ENCODE measurements at places on chromosomes 13 and 19.
A peak's percentile ranks its signal among the peaks of the same experiment; 100 is the strongest.

DNA sequence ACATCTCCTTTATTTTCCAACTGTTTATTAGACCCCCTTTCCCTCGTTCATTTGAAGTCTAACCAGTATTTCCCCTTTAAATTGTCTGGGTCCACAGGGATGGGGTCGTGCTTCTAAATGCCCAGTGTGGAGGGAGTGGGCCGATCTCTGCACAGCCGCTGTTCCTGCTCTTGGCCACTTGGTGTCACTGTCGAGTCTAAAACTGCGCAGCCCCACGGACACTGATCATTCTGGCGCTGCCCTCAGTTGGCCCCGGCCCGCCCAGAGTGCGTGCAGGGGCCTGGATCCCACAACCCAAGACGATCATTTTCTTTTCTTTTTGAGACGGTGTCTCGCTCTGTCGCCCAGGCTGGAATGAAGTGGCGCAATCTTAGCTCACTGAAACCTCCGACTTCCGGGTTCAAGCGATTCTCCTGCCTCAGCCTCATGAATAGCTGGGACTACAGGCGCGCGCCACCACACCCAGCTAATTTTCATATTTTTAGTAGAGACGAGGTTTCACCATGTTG lies 12.0 kb downstream of the WDR88 start:
- DNase-seq, result peak; percentile 80

- no peak for DNase-seq
Observed at GRCh38 chr13:99867535-99868257, 103.9 kb downstream of the ZIC5 start.

GRCh38 chr13:26677156-26677555 lies 83.4 kb downstream of the GPR12 start:
- DNase-seq, result no peak

- DNase-seq, result no peak
Observed at GRCh38 chr19:19059837-19060611, 3.8 kb upstream of the SLC25A42 start.

DNA sequence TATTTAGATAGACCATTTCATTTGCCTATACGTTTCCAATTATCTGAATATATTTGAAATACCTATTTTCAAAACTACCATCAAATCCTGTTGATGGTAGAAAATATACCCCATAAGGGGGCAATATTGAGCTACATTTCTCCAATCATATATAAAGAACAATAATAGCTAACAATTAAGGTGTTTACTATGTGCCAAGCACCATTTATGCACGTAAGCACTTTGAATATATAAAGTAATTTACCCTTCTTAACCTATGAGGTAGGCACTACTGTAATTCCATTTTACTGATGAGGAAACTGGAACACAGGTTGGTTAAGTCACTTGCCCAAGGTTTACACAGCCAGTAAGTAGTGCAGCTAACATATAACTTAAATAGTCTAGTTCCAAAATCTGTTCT lies 79.2 kb downstream of the UBL3 start:
- DNase-seq, result no peak

DNA sequence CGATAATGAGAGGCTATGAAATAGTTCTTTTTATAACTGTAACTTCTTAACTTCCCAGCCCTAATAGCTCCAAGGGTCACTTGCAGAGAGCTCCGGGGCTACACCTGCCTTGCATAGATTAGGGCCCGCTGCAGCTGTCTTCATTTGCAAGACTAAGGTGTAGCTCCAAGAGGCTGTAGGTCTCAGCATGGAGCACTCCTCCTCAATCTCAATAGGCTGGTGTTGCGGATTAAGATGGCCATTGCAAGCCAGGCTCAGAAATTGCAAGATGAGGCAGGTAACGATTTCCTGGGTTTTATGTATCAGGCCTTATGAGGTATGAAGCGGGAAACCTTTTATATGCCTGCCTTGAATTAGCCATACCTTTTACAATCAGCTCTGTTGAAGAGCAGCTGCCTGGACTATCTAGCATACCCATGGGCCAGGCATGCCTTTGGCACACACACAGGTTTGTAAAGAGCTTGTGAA lies 185.7 kb downstream of the TM9SF2 start:
- DNase-seq, result no peak

GRCh38 chr19:52453324-52454094 lies at the start of gene ZNF578:
TSS of gene ZNF578 (plus strand) at chr19:52453553. CDS start at chr19:52501846, 48,293 bp downstream.
- DNase-seq, result peak; percentile 84

DNA sequence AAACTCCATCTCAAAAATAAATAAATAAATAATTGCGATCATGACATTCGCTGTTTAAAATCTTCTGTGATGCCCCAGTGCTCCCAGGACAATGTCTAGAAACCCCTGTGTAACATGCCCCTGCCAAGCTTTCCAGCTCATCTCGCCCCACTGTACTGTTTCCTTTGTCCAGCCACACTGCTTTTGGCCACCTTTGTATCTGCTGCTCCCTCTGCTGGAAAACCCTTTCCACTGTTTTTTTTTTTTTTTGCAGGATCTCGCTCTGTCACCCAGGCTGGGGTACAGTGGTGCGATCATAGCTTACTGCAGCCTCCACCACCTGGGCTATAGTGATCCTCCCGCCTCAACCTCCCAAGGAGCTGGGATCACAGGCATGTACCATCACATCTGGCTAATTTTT lies 7.5 kb downstream of the PLAUR start:
- no peak for DNase-seq

DNA sequence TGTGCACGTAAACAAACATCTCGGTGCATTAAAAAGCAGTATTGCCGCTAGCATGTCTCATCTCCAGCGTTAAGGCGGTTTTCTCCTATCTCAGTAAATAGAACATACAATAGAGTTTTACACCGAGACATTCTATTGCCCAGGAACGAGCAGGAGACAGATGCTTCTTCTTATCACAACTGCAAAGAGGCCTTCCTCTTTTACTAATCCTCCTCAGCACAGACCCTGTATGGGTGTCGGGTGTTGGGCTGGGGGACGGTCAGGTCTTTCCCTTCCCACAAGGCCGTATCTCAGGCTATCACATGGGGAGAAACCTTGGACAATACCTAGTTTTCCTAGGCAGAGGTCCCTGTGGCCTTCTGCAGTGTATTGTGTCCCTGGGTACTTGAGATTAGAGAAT lies 21.2 kb downstream of the ZNF233 start:
- DNase-seq, result no peak

GRCh38 chr19:3507371-3508120 lies 1.4 kb downstream of the FZR1 start:
- DNase-seq, result no peak

- no peak for DNase-seq
Observed at GRCh38 chr19:52176574-52176973, 5.2 kb upstream of the ZNF836 start.

GRCh38 chr19:55685776-55686175 lies 10.8 kb downstream of the EPN1 start:
- no peak for DNase-seq

DNA sequence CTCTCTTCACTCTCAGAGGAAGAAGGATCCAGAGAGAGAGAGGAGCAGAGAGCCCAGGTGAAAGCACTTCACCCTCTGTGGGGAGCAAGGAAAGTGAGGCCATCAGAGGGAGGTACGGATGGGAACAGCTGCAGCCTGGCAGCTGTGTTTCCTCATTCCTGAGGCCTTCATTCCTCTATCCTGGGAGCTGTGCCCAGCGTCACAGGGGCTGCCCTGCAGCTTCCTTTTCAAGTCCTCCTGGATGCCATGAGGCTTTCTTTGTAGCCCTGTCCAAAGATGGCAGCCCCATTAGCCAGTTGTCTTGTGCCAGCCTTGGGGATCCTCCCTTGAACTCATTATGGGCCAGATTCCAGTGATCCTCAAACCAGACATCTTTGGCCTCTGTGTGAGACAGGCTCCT lies 76.8 kb upstream of the PCDH8 start:
- DNase-seq, result no peak

- DNase-seq, result no peak
Observed at GRCh38 chr13:68257111-68257842, 1027.1 kb upstream of the PCDH9 start.

DNA sequence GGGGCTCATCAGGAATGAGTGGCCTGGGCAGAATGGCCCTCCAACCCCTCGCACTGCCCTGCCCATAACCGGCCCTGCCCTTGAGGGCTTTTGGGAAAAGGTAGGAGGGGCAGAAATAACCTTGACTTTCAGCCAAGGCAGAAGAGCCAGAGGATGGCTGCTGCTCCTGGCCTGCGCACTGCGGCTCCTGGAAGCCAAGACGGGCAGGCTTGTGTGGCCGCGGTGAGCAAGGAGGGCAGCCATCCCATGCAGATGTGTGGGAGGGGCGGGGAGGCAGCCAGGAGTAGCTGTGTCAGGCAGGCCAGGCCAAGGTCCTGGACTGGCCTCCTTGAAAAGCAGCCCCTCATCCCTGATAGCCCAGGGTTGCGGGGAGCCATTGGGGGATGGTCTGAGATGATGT lies 57.6 kb upstream of the URI1 start:
- no peak for DNase-seq

- DNase-seq, result no peak
Observed at GRCh38 chr13:107675847-107676550, 539.3 kb downstream of the LIG4 start.

GRCh38 chr19:18156841-18157464 lies 4.0 kb downstream of the PIK3R2 start:
- peak; percentile 85 for DNase-seq
